Skin of body (tissue), 3 donors: ENCODE measurements at places on chromosomes 7 and 10. TPM values are rescaled to one million over a fixed set of nuclear protein-coding genes. Genes with fewer than 3 reads are reported as not detected.

GRCh38 chr7:143285470-143285778 is 666 bp downstream of the TMEM139 start:
- DNase-seq: no peak

- DNase-seq: no peak
These were observed 1404.2 kb upstream of the CELF2 start for GRCh38 chr10:9613338-9614075.

DNA sequence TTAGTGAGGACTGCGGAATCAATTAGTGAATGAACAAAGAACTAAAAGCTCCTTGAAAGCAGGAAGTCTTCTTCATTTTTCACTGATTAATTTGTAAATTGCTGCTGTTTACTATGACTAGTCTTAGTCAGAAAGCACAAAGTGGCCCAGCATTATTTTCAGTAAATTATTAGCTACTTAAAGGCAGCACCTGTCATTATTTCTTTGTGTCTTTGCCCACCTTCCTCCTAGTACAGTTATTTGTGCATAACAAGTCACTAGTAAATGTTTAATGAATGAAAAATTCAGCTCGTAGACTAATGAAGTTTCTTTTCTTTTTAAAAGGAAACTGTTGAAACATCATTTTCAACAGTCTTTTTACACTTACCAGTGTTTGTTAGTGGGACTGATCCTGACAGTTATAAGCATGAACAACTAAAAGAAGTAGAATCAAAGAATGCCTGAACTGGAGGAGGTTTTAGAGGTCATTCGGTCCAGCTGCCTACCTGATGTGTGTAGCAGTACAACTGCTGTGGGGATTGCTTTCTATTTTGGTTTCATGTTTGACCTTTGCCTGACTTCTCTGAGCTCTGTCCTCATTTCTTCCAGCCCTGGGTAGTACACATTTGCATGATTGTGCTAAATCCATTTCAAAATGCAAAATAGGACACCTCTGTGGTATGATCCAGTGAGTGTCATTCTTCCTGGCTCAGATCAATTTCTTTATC is 140.0 kb upstream of the PHYHIPL start:
- DNase-seq: no peak

GRCh38 chr7:67463983-67464382 is 467.4 kb downstream of the TYW1 start:
- peak; percentile 24 for DNase-seq

- peak; percentile 26 for DNase-seq
These were observed 299.9 kb downstream of the ABCA13 start for GRCh38 chr7:48471196-48471595.

- no peak for DNase-seq
These were observed 23.4 kb downstream of the TAS2R16 start for GRCh38 chr7:122972056-122972455.

- DNase-seq: peak; percentile 84
These were observed 160.2 kb downstream of the JAZF1 start for GRCh38 chr7:28020302-28020940.

GRCh38 chr7:90938371-90938770 is 325.9 kb upstream of the FZD1 start:
- DNase-seq: no peak

DNA sequence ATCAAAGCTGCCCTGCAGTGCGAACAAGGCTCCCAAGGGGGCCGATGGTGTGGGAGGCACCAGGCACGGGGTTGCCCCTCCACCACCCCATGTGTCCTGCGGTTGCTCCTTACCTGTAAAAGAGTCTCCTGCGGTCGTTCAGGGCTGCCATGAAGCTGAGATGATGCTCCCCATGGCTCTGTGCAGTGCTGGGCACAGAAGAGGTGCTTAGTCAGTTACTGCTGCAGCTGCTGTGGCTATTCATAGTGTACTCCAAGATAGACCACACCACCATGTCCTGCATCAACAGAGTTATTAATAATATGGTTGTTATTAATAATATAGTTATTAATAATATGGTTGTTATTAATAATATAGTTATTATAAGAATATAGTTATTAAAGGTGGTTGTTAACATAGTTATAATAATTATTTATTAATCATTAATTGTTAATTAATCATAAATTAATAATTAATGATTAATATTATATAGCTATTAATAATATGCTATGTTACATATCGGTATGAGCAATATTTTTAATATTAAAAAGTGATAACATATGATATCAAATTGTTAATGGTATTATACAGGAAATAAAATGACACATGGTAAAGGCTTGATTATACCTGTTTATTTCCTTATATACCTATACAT is 97.0 kb upstream of the PFKP start:
- no peak for DNase-seq

DNA sequence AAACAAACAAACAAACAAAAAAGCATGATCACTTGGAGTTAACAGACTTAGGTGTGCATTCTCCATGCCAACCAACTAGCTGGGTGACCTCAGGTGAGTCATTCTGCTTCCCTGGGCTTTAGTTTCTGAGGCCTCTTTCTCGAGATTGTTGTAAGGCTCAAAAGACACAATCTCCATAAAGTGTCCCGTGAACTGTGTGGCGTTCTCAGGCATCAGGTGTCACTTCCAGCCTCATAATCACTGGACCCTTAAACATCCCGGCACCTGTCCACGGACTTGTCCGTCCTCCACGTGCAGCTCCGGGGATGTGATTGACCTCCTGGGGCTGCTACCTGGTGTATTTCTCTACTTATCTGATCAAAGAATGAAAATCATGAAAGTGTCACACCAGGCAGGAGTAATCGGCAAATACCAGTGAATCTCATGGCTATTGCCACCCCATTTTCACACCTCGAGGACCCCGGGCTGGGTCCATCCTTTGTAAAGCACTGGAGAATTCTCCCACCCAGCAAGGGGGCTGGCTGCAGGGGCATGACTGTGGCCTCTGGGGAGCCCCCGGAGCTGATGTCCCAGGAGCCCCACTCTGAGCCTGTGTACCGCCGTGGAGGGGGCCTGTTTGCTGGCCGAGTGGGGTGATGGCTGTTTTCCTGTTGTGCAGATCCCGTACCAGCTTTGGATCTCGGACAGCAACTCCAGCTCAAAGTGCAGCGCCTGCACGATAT is 189.8 kb upstream of the SH2B2 start:
- DNase-seq: no peak

DNA sequence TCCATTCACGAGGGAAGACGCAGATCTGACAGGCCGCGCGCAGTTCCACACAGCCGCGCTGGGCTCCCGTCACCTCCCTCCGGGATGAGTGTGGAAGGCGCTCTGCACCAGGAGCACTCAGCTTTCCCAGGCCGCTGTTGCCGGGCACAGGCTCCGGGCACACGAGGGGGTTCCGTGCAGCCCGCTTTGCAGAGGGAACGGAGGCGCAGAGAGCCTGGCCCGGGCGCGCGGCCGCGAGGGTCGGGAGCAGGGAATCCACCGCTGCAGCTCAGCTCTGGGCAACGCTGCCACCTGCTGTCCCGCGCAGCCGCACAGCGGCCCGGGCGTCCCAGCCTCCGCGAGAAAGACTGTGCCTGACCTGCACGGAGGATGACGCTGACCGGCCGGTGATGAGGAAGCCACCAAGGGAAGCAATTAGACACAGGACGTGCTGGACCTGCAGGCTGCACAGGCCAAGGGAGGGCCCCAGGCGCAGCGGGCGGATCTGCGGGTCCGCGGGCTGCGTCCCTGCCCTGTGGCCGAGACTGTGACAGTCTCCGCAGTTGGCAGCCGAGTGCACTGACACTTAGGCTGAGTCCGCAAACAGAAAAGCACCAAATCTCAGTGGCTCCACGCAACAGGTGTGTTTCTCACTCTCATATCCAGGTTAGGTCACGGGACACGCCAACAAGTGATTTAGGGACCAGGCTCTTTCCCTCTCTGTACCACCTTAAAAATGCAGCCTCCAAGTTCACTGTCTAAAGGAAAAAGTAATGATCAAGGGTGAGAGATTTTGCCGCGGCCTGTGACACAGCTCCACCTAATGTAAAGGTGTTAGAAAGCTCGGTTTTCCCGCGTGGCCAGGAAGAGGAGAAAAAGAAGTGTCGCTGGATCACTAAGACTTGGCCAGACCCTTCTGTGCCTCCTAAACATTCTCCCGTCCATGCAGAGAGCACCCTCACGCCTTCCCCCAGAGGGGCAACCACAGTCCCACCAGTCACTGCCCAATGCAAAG is 94.5 kb downstream of the SEC61G start:
- DNase-seq: no peak

DNA sequence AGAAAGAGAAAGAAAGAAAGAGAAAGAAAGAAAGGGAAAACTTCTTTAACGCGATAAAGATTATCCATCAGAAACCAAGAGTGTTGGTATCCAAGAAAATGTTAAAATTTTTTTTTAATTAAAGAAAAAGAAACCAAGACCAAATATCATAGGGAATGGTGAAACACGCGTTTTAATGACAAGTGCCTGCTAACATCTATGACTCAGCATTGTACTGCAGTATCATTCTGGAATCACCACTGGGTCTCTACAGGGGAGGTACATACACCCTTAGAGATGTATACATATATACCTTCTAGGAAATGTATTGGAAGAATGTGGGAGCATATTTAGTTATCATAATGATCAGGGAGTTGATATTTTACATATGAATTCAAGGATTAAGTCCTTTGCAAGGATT is 32.1 kb upstream of the PIK3AP1 start:
- no peak for DNase-seq

DNA sequence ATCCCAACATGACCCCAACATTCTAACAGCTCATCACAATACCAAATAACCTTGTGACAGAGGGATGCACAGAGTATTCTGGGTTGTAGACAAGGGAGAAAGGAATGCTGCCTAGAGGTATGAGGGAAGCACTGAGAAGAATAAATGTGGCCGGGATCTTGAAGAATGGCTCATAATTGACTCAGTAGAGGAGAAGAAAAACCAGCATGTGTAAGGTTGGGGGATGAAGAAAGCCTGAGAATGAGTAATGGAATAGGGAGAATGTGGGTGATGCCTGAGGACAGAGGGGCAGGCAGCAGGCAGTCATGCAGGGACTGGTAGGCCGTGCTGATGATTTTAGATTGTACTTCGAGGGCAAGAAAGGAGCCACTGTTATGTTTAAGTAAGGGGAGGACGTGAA is 75.4 kb upstream of the ELMO1 start:
- no peak for DNase-seq

- DNase-seq: no peak
These were observed 315.1 kb downstream of the C7orf25 start for GRCh38 chr7:42596737-42597136.

Gene BAIAP2L1
- 7.6 TPM for total RNA-seq

Gene PCLO
- 3.8 TPM for total RNA-seq

Gene CHN2
- total RNA-seq: 9.1 TPM

Gene ICA1
- total RNA-seq: 14.9 TPM

Gene CPN1
- not detected for total RNA-seq

Gene CSTF2T
- total RNA-seq: 19.8 TPM

Gene AZGP1
- total RNA-seq: 39.4 TPM

Gene CDC14C
- total RNA-seq: not detected
